CMK (cell line): ENCODE measurements at places on chromosomes 5 and 9.

- no peak for DNase-seq
These were observed 203.7 kb upstream of the SLC24A2 start for GRCh38 chr9:19992556-19992955.

DNA sequence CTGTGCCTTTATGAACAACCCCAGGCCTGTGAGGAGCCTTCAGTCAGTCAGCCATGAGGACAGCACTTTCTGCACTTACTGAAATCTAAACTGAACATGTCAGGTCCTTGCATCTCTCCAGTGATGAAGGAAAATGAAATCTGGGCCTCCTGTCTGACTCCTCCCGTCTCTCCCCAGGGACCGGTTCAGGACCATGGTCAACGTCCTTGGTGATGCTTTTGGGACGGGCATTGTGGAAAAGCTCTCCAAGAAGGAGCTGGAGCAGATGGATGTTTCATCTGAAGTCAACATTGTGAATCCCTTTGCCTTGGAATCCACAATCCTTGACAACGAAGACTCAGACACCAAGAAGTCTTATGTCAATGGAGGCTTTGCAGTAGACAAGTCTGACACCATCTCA lies 77.0 kb upstream of the PLPP6 start:
- no peak for DNase-seq

- DNase-seq, result no peak
These were observed 40.6 kb downstream of the ARHGAP26 start for GRCh38 chr5:142810743-142811290.

- DNase-seq, result no peak
These were observed 78.3 kb downstream of the MAMDC2 start for GRCh38 chr9:70121818-70122436.

GRCh38 chr9:133342069-133342406 lies 5.9 kb downstream of the MED22 start:
- DNase-seq, result no peak

- DNase-seq, result no peak
These were observed 339.2 kb downstream of the PIK3R1 start for GRCh38 chr5:68554571-68555279.

- no peak for DNase-seq
These were observed 486.7 kb downstream of the RAB3C start for GRCh38 chr5:59069438-59070079.

DNA sequence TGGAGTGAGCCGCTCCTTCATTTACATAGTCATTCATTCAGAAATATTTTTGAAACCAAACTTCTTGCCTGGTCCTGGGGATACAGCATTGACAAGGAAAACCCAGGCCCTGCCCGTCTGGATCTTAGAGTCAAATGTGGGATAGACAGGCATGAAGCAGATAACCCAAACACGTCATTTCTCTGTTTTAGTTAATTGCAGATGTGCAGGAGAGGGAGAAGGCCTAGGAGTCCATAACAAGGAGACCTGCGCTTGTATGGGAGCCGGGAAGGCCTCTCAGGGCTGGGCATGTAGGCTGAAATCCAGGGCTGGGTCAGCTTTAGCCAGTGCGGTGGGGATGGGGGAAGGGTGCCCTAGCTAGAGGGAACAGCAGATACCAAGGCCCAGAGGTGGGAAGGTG lies 43.3 kb downstream of the PRRX2 start:
- DNase-seq, result no peak

DNA sequence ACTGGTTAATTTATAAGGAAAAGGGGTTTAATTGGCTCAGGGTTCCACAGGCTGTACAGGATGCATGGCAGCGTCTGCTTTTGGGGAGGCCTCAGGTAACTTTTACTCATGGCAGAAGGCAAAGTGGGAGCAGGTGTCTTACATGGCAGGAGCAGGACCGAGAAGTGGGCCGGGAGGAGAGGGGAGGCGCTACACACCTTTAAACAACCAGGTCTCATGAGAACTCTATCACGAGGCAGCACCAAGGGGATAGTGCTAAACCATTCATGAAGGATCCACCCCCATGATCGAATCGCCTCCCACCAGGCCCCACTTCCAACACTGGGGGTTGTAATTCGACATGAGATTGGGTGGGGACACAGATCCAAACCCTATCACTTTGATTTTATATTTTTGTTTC lies 21.7 kb downstream of the TMEM171 start:
- no peak for DNase-seq

GRCh38 chr9:93575796-93576257 lies 557 bp upstream of the PHF2 start:
- DNase-seq, result peak; percentile 37

GRCh38 chr9:121510766-121511550 lies 11.3 kb upstream of the GGTA1 start:
- DNase-seq, result peak; percentile 88

GRCh38 chr5:22471154-22471553 lies 382.0 kb downstream of the CDH12 start:
- no peak for DNase-seq

GRCh38 chr9:116998305-116998704 lies 311.2 kb downstream of the TRIM32 start:
- DNase-seq, result no peak

DNA sequence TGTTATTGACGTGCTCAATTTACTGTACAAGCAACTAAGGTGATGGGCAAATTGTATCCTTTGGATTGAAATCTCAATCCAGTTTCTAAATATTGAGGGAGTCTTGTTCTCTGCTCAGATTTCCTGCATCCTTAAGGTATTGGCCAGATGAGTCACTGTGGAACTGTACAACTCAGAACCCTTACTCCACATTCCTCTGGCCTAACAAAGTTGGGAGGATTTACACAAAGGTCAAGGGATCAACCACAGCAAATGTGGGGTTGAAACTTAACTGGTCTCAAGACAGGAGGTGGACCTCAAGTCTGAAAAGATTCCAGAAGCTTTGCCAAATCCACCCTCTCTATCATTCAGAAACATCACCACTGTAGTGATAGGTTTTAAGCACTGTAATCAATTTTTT lies 81.5 kb upstream of the AGXT2 start:
- no peak for DNase-seq

DNA sequence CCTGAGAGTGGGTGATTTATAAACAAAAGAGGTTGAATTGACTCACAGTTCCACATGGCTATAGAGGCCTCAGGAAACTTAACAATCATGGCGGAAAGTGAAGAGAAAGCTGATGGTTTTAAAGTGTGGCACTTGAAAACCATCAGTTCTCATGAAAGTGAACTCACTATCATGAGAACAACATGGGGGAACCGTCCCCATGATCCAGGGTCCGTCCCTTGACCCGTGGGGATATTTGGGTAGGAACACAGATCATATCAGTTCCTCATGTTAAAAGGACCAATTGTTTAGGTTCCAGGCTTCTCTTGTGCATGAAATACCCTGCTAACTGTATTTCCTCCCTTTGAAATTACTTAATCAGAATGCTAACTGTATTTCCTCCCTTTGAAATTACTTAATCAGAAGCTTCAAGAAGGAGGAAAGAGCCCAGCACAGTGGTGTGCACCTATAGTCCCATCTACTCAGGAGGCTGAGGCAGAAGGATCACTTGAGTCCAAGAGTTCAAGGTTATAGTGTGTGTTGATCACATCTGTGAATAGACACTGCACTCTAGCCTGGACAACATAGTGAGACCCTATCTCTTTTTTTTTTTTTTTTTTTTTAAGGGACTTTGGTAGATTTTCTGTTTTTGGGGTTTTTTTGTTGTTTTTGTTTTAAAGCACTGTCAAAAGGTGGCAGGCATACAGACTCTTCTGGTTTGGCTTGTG lies 24.8 kb downstream of the TTC1 start:
- no peak for DNase-seq

- DNase-seq, result no peak
These were observed 71.1 kb upstream of the LRRTM2 start for GRCh38 chr5:138946241-138946623.

DNA sequence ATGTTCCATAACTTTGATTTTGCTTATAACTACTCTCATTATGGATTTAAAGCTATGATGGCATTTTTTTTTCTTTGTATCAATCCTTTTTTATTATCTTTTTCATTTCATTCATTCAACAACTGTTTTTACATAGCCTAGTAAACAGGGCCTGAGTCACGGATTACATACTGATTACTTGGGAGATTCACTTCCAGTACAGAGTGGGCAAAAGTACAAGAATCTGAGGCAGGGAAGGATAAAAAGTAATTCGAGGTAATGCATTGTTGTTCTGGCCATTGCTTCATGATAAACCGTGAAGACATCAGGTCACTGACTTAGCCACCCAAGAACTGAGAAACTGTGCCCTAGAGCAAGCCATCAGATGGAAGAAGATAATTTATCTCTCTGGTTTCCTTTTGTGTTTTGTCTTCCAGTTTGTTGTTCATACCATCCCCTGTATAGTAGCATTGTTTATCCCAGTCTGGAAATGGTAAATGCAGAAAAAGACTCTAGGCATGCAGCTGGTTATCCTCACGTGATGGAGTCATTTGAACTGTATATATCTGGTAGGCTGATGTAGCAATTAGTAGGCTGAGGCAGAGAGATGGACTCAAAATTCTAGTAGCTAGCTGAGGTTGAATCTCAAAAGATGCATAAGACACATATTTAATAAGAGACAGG lies 145.6 kb downstream of the CNTLN start:
- no peak for DNase-seq

DNA sequence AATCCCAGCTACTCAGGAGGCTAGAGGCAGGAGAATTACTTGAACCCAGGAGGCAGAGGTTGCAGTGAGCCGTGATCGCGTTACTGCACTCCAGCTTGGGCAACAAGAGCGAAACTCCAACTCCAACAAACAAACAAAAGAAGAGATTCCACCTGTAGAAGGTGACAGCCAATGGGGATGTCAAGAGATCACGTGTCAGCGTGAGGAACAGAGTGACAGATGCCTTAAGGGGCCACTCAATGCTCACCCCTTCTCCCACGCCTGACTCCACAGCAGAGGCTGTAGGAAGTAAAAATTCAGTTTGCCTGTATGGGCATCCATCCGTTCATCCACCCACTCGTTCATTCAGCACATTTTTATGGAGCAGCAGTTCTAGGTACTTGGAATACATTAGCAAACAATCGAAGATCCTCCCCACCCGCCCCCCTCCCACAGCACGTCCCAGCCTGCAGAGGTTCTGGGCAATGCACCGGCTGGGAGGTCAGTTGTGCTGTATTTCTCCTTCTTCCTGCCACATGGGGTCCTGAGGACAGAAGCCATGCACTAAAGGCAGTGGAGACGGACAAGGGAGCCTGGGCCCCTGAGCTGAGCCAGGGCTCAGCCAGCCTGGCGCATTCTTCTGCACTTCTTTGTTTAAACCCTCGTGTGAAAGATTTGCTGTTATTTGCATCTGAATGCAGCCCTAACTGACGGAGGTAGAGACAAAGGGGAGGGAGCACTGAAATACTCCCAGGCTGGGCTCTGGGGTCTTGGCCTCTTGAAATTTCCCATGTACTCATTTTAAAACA lies 11.3 kb upstream of the RNF130 start:
- DNase-seq, result no peak

GRCh38 chr5:181159286-181160151 lies 12.1 kb downstream of the OR2V2 start:
- DNase-seq, result peak; percentile 34

GRCh38 chr9:86763791-86764190 lies 183.5 kb downstream of the GAS1 start:
- no peak for DNase-seq

- no peak for DNase-seq
These were observed 91.2 kb upstream of the SNX2 start for GRCh38 chr5:122683631-122684030.

- DNase-seq, result no peak
These were observed 348.0 kb downstream of the ZNF608 start for GRCh38 chr5:124398460-124398859.

DNA sequence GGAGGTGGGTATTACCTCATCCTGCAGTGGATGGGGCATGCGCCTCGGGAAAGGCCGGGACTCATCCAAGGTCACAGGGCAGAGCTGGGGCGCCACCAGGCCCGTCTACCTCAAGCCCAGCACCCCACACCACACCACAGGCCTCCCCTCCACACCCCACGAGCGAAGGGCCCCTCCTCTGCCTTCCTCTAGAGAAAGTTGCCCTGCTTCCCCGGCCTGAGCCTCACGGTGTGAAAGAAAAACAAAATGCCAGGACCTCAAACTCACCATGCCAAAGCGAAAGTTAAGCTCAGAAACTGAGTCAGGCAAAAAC lies 161.1 kb downstream of the COL23A1 start:
- no peak for DNase-seq

- DNase-seq, result no peak
These were observed 410.4 kb downstream of the MED10 start for GRCh38 chr5:5967944-5968343.

- DNase-seq, result no peak
These were observed 205.0 kb downstream of the TENT4A start for GRCh38 chr5:6918255-6918654.

- DNase-seq, result no peak
These were observed 129.5 kb upstream of the MRPS30 start for GRCh38 chr5:44679214-44679613.

- no peak for DNase-seq
These were observed 10.4 kb upstream of the CEP120 start for GRCh38 chr5:123433596-123433995.

DNA sequence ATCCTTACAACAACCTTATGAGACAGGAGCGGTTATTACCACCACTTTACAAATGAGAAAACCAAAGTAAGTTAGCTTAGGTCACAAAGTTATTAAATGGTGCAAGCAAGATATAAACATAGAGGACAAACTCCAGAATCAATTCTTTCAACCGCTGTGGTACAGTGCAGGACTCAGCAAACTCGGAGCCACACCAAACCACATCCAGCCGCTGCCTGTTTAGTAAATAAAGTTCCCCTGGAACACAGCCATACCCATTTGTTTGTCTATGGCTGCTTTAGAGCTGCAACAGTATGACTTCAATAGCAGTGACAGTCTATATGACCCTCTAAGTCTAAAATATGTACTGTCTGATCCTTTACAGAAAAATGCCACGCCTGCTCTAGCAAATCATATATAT lies 1567.2 kb upstream of the WWC1 start:
- no peak for DNase-seq
